ENCODE measurements at places on chromosomes 1 and 21.
A peak's percentile ranks its signal among the peaks of the same experiment; 100 is the strongest.

GRCh38 chr1:87179851-87180519, 148.7 kb upstream of the LMO4 start:
- no peak for DNase-seq

GRCh38 chr1:2526824-2527555, 594 bp upstream of the PANK4 start:
- peak; percentile 40 for DNase-seq

DNA sequence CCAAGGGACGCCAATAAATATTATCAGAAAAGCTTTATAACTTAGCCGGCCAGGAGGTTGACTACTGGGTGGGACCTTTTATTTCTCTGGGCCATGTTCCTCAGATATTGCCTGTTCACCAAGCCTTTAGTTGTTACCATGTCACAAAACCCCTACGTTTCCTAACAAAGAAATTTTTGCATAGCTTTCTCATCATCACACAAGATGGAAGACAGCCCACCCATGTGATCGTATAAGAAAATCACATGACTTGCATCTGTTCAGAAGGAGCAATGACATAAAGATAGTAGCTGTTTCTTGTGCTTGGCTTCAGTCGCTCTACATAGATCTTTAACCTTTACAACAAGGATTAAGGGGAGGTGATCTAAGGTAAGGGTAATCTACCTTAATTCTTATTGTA, 88.9 kb upstream of the NGF start:
- DNase-seq, result no peak

DNA sequence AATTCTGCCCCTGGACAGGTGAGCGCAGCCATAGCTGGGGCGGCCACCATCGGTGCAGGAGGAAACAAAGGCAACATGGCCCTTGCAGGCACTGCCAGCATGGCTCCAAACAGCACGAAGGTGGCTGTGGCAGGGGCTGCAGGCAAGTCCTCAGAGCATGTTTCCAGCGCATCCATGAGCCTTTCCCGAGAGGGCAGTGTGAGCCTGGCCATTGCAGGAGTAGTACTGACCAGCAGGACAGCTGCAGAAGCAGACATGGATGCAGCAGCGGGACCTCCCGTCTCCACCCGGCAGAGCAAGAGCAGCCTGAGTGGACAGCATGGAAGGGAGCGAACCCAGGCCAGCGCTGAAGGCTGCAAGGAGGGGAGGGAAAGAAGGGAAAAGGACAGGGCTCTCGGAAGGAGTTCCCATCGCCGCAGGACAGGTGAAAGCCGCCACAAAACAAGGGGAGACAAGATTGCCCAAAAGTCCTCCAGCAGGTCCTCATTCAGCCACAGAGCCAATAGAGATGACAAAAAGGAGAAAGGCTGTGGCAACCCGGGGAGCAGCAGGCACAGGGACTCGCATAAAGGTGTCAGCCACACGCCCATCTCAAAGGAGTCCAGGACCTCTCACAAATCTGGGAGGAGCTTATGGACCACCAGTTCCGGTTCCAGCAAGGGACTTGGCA, 17.4 kb downstream of the ATF3 start:
- no peak for DNase-seq

- DNase-seq, result no peak
Measured at GRCh38 chr1:29825941-29826415, 589.7 kb downstream of the PTPRU start.

GRCh38 chr21:44868707-44869106, 4.8 kb downstream of the PTTG1IP start:
- no peak for DNase-seq

- DNase-seq, result no peak
Measured at GRCh38 chr1:16888860-16889816, 6.6 kb upstream of the RNU1-2 start.

GRCh38 chr1:116772648-116773045, 18.4 kb downstream of the CD2 start:
- DNase-seq, result no peak

- no peak for DNase-seq
Measured at GRCh38 chr1:100759188-100759587, 39.6 kb downstream of the VCAM1 start.

- no peak for DNase-seq
Measured at GRCh38 chr1:180643693-180644092, 11.9 kb downstream of the XPR1 start.

GRCh38 chr1:17629460-17629859, 90.0 kb downstream of the ARHGEF10L start:
- no peak for DNase-seq

DNA sequence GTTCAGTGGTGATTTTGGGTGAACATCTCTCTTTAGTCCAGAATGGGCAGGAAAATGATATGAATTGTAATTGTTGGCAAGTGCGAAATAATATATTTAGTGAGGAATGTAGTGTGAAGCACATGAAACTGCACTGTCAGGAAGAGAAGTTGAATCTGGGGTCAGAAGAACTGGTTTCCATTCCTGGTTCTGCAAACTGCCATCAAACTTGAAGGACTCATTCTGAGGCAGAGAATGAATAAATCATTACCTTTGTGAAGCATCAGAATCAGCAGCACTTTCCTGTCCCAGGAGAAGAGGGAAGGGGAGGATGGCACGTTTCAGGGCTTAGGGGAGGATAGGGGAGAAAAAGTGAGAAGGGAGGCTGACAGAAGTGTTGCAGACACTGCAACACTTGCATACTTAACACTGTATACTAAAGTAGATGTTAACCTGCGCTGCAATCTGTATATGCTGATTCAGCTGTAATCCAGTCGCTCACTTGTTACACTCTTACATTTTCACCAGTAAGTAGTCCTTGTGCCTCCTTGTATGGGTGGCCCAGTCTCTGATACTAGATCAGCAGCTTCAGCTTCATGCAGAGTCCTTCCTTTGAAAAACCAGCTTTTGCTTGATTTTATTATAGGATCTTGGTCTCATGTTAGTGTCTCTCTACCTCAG, 10.5 kb upstream of the RPTN start:
- DNase-seq, result no peak

- no peak for DNase-seq
Measured at GRCh38 chr1:2544093-2544874, 11.9 kb upstream of the TNFRSF14 start.

- DNase-seq, result no peak
Measured at GRCh38 chr1:29500651-29501050, 264.3 kb downstream of the PTPRU start.

- no peak for DNase-seq
Measured at GRCh38 chr1:101259744-101260148, 22.9 kb downstream of the S1PR1 start.

DNA sequence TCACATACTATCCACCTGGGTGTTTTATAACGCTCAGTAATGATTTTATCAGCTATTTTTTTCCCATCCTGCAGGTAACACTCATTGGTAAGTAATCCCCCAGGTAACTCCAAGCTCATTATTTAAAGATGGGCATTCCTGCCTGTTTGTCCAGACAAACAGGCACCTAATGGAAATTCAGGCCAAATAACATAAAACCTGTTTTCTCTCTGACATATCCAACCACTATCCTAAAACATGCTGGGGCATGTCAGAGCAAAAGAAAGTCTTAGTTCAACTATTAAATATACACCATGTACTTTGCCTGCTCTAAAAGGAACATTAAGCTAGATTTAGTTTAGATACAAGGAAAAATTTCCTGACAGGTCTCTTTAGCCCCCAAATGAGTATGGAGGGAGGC, 987.7 kb downstream of the TTLL7 start:
- no peak for DNase-seq

- DNase-seq, result no peak
Measured at GRCh38 chr1:216293683-216294082, 129.6 kb downstream of the USH2A start.

DNA sequence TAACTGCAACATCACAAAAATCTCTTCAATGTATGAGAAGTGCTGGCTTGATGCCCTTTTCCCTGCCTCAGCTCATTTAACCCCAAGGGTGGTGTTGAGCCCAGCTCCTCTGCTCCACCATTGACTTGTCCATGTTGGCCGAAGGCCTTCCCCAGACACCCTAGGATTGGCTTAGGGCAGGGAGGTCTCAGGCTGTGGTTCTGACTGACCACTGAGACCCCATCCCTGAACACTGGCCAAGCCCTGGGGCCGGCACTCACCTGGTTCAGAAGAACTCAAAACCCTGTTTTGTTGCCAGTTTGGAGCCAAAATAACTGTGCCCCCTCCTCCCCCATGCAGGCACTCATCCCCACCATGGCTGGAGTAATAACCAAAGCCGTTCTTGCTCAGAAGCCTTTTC, 38.6 kb downstream of the NENF start:
- no peak for DNase-seq

- no peak for DNase-seq
Measured at GRCh38 chr1:237320890-237321289, 278.9 kb downstream of the RYR2 start.

DNA sequence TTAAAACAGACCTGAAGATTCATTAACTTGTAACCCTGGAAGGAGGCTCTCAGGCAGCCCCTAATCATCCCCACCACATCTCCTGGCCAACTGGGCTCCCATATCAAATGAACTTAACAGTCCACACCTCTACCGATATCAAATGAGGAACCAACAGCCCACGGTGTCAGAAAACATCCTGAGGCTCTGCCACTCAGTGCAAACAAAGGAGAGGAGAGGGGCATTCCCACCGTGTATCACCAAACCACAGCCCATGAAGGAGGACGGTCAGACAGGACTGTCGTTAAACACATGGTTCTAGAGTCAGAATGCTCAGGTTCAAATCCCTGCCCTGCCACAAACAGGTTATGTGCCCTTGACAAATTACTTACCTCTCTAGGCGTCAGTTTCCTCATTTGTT, 52.5 kb downstream of the ERI3 start:
- DNase-seq, result no peak

DNA sequence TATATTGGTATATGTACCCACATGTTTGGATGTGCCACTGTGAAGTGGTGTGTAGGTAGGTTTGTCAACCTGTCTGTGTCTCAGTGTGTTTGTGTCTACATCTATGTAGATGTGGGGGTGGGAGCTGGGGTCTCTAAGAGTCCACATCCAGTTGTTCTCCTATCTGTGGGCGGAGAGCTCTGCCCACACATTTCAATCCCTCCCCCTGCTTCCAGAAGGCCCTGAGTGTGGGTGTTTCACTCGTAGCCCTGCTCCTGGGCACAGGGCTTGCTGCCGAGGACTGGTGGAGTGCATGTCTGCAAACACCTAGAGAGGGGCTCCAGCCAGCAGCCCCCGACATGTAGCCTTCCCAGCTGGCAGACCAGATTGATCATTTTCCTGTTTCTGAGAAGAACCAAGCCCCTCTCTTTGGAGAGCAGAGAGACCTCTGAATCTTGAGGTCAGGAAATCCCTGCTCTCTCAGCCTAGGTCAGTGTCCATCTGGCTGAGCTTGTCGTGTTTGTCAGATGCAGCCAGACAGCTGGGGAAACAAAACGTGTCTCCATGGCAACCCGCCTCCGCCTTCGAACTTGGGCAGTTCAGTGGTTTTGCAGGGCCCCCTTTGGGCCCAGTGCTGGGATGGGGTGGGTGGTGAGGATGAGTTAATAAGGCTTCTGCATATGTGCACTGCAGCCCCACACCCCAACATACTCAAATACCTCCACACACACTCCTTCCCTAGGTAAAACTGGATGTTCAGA, 31.2 kb upstream of the SYNC start:
- DNase-seq, result no peak

- DNase-seq, result no peak
Measured at GRCh38 chr1:148289647-148290046, 137.6 kb upstream of the NBPF11 start.

DNA sequence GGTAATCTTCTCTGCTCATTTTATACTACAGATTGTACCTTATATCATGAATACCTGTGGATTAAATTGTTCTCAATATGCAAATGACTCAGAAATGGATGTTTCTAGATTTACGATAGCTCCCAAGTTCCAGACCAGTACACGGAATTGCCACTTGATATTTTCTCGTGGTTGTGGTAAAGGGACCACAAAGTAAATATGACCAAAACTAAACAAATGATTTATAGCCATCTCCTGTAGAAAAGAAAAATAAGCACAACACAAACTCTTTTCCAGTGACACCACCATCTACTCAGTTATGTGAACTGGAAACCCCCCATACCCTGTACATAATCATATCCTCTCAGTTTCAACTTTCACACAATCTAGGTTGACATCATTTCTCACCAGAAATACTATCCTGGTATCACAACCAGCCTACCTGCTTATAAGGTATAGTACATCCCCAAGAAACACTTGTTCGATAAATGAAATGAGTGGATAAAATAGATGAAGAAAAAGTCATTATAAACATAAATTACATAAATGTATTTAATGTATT, 172.3 kb downstream of the ADGRL4 start:
- no peak for DNase-seq

GRCh38 chr21:24118738-24119459, 1488.4 kb downstream of the MRPL39 start:
- no peak for DNase-seq
